Posterior cingulate gyrus (tissue), 11 donors: ENCODE measurements at places on chromosomes 7 and 10.

- no peak for DNase-seq
These were observed 7.5 kb downstream of the LAMB1 start for GRCh38 chr7:107995184-107996071.

DNA sequence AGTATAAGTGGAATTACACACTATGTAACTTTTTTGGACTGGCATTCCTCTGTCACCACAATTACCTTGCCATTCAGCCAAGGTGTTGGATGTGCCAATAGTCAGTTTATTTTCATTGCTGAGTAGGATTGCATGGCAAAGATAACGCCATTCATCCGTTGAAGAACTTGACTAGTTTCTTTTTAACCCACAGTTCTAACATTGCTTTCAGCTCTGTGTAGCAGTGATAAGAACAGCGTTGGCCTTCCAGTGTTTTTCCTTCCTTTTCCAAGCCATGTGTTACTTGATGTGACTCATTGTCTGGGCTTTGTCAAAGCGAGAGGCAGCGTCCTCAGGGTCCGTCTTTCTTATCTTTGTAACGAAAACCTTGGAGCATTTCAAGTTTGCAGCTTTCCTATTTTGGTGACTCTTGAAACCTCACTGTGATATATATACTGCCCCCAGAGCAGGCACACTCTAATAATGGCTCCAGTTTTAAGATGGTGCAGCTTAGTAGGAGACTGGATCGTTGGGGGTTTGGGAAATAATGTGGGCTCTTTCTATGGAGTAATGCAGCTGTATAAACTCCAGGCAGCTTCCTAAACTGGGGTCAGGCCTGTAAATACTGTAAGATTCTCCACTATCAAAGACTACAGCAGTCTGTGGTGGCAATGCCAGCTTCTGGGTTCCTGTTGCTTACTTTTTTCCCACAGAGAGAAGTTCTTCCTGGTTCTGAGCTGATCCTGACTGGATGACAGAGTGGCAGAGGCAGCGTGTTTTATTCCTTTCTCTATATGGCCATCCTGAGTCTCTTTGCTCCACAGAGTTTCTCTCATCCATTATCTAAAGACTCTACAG lies 41.7 kb downstream of the AKR1E2 start:
- no peak for DNase-seq

GRCh38 chr10:121078672-121079102 lies 227.5 kb downstream of the WDR11 start:
- DNase-seq = no peak

DNA sequence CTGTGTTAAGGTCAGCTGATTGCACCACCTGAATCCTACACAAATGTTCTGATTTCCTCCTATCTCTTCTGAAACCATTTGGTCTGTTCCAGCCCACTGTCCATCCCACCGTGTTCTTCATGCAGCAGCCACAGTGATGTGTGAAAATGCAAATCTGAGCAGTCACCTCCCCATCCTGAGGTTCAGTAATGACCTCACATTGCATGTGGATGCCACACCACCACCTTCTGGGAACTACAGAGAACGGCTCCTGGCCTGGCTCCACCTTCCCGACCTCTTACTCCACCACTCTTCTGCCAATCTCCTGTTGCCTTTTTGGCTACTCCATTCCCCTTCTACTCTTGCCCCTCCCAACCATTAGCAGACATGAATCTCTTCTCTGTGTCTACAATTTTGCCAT lies 244.4 kb downstream of the TNS3 start:
- no peak for DNase-seq

DNA sequence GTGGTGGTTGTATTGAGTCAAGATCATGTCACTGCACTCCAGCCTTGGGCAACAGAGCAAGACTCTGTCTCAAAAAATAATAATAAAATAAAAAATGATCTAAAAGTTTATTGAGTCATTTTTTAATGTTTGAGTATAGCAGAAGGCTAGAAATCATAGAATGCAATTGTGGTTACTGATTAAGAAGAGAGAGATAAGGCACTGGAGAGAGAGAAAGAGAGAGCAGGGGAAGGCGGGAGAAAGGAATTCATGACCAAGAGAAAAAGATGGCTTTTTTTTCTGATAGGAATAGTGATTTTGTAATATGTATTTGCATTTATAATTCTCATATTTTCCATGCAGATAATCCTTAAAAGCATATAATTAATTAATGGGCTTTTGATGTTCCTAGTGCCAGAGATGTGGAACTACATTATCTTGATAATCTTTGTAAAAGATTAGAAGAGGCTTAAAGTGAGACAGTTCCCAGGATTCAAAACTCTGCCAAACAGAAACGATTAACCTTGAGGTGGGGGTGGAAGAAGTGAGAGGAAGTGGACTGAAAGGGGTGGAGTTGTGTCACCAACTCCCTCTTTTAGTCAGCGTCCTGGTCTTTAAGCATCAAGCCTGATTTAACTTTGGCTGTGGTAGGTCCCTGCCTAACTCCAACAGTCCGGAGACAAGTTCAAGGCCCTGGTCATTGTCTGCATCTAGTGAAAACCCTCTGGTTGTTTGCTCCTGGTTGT lies 76.2 kb downstream of the CHN2 start:
- no peak for DNase-seq

GRCh38 chr7:93176992-93177580 lies 28.9 kb upstream of the SAMD9L start:
- no peak for DNase-seq

- no peak for DNase-seq
These were observed 109.3 kb downstream of the SORBS1 start for GRCh38 chr10:95451568-95452524.

GRCh38 chr10:116760919-116761318 lies 18.6 kb upstream of the HSPA12A start:
- DNase-seq = no peak

- no peak for DNase-seq
These were observed 90.4 kb downstream of the KIAA1549 start for GRCh38 chr7:138890499-138891445.

GRCh38 chr7:111198255-111198654 lies 107.3 kb downstream of the LRRN3 start:
- DNase-seq = no peak

DNA sequence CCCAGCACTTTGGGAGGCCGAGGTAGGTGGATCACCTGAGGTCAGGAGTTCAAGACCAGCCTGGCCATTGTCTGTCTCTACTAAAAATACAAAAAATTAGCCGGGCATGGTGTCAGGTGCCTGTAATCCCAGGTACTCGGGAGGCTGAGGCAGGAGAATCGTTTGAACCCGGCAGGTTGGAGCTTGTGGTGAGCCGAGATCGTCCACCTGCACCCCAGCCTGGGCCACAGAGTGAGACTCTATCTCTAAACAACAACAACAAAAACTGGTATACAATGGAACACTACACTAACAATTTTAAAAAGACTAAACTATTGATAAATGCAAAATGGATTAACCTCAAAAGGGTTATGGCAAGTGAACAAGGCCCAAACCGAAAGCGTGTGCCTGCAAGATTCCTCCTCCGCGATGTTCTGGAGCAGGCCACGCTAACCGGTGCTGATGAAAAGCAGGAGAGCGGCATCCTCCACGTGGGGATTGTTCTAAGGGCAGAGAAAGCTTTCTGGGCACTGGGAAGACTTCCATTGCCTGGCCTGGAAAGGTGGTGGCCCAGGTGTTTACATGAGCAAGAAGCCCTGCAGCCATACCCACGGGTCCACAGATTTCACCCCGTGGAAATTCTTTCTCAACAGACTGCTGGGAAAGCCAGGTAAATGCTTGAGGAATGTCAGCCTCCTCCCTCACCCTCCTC lies 53.8 kb downstream of the PDGFA start:
- no peak for DNase-seq

DNA sequence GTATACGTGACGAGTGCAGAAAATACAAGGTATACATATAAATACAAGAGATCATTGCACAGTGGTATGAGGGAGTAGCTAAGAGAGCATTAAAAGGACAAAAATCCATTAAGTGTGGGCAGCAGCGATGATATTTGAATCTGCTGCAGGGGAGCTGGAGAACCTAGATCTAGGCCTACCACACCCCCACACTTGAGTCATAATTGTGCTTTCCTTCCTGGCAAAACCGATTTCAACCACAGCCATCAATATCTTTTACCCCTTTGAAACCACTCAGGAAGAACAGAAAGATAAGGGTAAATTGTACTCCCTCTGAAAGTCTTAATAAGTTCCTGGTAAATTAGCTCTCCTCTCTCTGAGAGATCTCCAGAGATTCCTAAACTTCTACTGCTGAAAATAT lies 345.0 kb downstream of the SORCS1 start:
- no peak for DNase-seq

- no peak for DNase-seq
These were observed 122.0 kb downstream of the TRRAP start for GRCh38 chr7:99000196-99000903.

DNA sequence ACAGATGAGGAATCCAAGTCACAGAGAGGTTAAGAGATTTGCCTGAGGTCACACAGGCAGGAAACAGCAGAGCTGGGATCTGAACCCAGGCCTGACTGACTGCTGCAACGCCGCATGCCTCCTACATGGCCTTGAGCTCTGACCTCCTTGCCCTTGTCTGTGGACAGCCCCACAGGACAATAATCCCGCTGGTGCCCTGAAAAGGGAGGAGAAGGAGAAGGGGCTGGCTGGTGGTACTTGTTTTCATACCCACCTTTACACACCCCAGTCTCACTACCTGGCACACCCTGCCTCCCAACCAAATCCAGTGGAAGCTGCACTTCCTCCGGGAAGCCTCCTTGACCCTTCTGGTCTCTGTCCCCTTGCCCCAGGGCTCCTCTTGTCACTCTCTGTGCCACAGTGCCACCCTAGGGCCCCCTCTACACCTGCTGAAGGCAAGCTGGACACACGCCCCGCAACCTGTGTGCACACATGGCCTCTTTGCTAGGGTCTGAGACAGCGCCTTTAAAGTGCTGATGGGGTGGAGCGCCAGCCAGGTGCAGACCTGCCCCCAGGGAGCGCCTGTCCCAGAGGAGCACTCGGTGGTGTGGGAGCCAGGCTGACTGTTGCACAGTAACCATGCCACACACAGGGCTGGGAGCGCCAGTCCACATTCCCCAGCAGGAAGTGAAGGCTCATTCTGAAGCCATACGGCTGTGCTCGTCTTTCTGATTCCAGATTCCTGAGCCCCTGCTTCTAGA lies 38.6 kb downstream of the ZCCHC24 start:
- peak; percentile 16 for DNase-seq

DNA sequence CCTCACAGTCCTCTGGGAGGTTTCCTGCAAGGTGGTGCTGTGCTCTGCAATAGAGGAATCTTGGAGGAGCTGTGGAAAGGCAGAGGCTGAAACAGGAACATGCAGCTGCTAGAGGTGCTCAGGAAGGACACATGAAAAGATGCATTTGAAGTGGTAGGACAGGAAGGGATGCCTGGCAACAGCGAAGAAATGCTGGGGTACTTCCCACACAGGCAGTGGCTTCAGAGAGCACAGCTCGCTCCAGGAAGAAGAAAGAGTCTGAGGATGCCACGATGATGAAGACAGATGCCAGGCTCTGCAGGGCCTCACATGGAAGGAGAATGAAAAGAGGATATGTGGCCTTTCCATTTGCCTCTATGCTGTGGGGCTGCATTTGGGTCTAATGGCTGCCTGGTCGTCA lies 77.0 kb upstream of the TMEM72 start:
- DNase-seq = no peak
